Activated T-helper 1 cell treated with Interleukin-2 at 50 U/mL for 16 hours (primary cell): ENCODE measurements at places on chromosomes 12 and 14.
A peak's percentile ranks its signal among the peaks of the same experiment; 100 is the strongest.

DNA sequence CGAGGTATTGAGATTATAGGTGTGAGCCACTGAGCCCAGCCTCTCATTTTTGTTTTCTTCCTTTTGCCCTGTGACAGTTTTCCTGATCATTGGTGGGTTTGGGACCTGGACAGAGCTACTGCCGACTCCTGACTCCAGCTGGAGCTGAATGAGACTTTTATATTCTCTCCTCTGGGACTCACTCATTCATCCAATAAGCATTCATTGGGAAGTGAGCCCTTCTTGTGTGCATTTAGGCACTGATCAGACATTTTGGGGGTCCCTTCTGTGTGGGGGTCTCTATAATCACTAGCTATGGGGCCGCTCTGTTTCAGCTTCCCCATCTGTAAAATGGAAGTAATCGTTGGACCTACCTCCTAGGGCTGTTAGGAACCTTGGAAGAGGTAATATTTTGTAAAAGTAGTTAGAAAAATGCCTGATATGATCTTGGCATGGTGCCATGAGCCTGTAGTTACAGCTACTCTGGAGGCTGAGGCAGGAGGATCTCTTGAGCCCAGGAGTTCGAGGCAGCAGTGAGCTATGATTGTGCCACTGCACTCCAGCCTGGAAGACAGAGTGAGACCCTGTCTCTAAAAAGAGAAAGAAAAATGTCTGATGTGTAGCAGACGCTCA is 7.2 kb downstream of the SH2B3 start:
- no peak for DNase-seq

DNA sequence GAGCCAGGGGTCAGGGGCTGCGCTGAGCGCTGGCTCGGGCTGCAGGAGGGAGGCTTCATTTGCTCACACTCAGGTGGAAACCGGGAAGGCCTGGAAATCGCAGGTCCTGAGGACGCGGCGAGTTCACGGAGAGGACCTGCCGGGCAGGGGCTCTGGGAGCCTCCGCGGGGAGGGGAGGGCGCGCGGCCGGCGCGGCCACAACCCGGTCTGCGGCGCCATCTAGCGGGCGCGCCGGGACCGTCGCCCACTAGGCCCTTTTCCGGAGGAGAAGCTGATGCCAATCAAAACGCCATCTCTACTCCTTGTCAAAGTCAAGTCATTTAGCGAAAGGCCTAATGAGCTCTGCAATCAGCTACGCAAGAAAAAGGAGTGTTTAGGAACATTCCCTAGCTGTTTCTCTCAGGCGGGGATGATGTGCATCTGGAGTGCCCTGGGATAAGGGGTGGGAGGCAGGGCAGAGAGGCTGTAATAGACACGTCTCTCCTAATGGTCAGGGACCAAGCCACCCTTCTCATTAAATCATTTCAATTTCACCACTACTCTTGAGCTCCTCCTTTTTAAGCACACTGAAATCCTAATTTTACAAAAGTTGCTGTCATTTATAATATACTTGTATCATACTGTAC is 885.8 kb upstream of the TMEM132C start:
- DNase-seq, result no peak

- DNase-seq, result peak; percentile 62
Observed at GRCh38 chr14:103871596-103872480, 24.5 kb upstream of the PPP1R13B start.

- DNase-seq, result no peak
Observed at GRCh38 chr14:38960946-38961531, 142.0 kb downstream of the SEC23A start.

DNA sequence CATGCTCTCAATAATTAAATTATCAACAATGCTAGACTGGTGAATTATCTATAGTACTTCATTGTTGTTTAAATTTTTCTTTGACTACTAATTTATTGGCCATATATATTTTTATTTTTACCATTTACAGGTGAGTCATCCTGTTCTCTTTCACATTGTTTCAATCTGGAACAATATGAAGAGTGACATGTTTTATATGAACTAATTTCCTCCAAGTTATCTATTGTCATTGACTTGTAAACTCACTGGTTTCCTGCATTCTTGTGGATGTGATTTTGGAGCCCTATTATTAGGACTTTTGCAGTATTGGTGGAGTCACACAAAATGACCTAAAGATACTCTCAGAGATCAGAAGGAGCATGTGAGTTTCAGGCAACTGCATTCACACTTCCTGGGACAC is 297.7 kb downstream of the AEBP2 start:
- no peak for DNase-seq

GRCh38 chr12:47707355-47707754 is 1.5 kb upstream of the RPAP3 start:
- no peak for DNase-seq

- no peak for DNase-seq
Observed at GRCh38 chr12:131510431-131510830, 200.5 kb upstream of the SFSWAP start.
